ENCODE measurements at places on chromosomes 5 and 9.

DNA sequence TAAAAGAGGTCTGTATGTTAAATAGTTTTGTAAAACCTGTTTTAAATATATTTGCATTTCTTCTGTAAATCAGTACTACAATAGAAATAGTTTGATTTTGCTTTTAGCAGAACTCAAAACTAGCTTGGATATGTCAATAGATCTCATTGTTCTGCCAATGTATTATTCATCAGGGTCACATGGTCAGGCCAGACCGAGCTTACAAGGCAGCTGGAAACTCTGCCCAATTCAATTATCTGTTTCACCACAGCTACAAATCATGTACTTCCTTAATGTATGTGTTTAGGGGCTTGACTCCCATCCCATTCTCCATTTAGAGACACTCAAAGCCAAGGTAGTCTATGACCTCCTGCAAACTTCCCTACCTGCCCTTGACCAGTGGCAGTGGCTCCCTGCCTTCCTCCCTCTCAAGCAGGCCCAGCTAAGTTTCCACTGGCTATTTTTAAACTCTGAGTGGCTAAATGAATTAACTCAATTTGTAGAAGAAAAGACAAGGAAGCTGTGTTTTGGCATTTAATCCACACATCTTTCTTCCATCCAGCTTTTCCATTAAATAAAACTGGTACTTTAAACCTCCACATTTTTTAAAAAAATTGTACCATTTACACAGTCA is 46.4 kb upstream of the SELENOP start:
- DNase-seq, result no peak

- DNase-seq, result no peak
These were observed 100.7 kb upstream of the ERBIN start for GRCh38 chr5:65825408-65826328.

DNA sequence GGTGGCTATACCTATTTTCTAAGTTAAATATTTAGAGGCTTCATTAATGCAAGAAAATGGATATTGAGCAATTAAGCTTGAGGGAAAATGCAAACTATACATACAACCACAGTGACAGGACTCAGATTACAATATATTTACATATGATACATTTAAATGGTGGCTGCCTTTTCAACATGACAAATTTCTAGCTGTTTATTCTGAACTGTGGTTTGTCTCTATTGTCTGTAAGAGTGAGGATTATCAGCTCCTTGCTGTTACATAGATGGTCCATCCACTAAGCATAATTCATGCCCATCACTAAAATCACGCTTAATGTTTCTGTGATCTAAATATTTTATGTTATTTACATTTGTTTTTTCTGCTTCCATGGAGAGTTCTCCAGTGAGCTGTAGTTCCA is 81.1 kb upstream of the SGCD start:
- no peak for DNase-seq

DNA sequence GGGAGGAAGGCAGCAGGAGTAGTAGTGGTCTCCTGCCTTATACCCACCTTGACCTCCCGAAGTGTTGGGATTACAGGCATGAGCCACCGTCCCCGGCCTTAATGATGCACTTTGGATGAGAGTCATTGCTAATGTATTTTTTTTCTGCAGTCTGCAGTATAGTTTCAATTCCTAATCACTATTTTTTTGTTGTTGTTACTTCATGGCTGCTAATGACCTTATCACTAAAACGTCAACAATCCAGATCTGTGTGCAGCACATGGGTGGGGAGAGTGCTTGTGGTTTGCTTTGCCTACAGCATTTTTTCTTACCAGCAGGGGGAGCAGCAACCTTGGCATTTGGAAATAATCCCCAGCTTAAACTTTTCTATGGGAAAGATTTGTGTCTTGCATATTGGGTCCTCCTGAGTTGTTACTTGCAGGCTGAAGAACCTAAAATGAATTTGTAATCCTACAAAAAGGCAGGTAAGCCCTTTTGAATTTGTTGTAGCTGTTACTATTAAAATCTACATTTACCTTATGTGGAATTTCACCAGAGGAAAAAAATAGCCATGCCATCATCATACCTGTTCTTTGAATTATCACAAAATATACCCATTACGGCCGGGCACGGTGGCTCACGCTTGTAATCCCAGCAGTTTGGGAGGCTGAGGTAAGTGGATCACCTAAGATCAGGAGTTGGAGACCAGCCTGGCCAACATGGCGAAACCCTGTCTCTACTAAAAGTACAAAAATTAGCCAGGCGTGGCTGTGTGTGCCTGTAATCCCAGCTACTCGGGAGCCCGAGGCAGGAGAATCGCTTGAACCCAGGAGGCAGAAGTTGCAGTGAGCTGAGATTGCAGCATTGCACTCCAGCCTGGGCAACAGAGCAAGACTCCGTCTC is 6.3 kb upstream of the MED7 start:
- peak; percentile 87 for DNase-seq

DNA sequence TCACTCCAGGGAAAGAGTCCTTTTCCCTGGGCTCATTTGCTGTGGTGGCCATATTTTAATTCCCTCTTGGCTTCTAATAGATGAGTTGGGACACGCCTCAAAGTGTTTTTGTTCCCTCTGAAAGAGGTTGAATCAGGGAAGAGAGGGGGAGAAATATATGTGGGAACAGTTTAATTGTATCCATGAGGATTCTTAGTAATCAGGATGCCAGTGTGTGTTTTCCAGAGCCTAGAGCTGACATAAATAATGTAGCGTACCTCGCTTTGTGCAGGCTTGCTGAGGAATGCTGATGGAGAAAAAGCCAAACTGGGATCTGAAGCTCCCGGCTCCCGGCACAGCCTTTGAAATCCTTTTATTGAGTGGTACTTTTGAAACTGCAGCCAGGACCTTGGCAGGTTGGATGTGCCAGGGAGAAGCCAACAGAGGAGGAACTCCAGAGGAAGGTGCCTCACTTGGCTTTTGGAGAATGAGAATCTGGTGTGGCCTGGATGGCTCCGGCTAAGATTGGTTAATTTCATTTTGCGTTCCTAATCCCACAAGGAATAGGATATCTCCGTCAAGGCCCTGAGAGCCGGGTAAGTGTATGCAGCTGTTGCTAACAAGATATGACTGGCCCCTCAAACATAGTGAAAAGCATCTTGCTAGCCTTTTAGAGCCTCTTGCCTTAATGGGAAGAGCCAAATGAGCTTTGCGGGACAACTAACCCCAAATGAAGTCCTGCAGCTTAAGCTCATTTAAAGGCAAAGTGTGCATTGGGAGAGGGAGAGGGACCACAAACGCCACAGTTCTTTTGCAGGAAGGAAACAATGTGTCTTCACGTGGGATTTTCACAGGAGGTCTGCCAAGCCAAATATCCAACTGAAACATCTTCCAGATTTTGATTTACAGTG is 471.1 kb upstream of the WWC1 start:
- no peak for DNase-seq

DNA sequence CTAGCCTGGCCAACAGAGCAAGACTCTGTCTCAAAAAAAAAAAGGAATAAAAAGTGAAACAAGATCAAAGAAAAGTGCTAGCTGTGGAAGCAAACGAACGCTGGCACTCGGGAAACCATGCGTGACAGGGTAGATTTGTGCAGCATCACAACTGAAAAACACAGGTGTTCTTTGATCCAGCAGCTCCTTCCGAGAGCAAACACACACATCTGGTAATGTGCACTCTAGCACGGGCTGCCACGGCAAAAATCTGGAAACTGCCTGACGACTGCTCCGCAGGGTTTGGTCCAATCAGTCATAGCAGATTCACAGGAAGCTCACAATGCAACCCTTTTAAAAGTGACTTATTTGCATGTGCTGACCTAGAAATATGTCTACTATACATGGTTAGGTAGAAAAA is 80.0 kb downstream of the SYK start:
- no peak for DNase-seq

DNA sequence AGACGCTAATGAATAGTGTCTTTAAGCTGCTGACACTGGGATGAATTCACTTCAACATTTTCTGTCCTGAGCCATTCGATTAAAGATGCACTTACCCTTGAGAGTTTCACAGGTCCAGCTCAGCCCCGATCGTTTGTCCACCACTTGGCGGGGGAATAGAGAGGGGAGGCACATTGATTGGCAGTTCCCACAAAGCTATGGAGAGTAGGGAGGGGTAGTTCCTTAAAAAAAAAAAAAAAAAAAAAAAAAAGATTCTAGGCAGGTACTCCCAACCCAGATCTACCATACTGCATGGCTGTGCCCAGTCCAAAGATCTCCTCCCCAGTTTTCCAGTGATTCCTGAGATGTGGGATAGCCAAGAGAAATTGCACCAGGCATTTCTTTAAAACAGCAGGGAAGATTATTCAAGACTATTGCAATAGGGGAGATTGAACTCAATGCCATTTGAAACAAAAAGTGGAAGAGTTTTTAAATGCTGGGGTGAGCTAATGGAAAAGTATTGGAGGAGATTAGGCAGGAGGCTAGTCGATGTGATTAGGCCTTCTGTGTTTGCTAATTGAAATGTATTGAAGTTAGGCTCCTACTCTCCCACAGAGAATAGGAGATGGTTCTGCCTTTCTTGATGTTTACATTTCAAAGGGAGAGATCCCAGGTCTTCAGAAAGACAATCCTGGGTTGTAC is 2217.4 kb upstream of the WWC1 start:
- DNase-seq, result no peak

DNA sequence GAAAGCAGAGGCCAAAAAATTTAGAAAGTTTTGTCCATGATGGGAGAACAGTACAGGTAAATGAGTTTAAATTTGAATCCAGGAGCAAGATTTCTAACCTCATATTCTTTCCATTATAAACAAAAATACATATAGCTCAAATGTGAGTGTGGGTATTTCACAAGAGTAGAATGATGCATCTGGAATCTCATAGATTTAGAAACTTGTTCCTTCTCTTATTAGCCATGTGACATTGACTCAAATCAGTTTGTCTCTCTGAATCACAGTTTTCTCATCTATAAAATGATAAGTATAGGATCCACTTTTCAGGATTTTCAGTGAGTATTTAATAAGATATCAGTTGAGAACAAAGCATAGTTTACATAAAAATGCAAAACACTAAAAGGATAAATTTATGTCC is 436.3 kb upstream of the PAPPA start:
- DNase-seq, result no peak

DNA sequence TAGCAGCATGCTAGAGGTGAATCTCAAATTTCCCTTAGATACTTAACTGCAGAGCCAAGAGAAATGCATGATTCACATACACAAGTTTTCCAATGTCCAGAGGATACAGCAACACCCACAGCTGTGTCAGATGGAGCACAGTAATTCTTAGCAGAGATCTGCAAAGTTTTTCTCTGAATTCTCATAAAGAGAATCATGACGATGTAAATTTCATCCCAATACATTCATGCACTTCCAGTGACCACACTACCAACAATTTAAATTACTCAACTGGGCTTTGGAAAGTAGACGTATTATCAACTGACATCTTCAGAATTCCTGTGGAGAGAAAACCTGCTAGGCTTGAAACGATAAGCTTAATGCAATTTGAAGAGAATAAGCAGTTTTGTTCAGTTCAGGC is 378.8 kb upstream of the TLE4 start:
- DNase-seq, result no peak

DNA sequence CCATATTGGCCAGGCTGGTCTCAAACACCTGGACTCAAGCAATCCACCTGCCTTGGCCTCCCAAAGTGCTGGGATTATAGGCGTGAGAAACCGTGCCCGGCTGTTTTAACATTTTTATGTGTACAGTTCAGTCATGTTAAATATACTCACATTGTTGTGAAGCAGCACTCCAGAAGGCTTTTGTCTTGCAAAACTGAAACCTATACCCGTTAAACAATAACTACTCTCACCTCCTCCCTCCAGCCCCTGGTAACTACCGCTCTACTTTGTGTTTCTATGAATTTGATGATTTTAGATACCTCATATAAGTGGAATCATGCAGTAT is 23.1 kb upstream of the SHB start:
- DNase-seq, result no peak

- DNase-seq, result no peak
These were observed 906 bp downstream of the SLC25A51 start for GRCh38 chr9:37902796-37903646.

GRCh38 chr9:131732061-131732526 is 7.8 kb downstream of the RAPGEF1 start:
- DNase-seq, result no peak

DNA sequence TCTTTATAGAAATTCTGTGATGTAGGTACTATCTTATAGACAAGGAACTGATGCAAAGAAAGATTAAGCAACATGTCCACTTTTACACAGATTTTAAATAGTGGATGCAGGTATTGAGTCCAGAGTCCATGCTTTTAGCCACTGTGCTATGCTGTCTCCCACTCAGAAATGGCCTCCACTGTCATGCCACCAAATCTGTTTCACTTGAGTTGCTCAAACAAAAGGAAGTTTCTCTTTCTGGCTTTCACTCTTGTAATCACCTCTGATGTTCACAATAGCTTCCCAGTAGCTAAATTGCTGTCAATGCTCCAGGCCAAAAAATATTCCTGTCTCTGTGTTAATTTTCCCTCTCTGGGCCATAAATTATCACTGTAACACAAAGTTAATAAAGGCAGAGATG is 77.0 kb upstream of the RASA1 start:
- DNase-seq, result no peak

Measured in CD4-positive, alpha-beta T cell treated with Interleukin-6 at 100 ng/mL for 8 hours (primary cell).